ENCODE measurements at places on chromosomes 2 and 18.

DNA sequence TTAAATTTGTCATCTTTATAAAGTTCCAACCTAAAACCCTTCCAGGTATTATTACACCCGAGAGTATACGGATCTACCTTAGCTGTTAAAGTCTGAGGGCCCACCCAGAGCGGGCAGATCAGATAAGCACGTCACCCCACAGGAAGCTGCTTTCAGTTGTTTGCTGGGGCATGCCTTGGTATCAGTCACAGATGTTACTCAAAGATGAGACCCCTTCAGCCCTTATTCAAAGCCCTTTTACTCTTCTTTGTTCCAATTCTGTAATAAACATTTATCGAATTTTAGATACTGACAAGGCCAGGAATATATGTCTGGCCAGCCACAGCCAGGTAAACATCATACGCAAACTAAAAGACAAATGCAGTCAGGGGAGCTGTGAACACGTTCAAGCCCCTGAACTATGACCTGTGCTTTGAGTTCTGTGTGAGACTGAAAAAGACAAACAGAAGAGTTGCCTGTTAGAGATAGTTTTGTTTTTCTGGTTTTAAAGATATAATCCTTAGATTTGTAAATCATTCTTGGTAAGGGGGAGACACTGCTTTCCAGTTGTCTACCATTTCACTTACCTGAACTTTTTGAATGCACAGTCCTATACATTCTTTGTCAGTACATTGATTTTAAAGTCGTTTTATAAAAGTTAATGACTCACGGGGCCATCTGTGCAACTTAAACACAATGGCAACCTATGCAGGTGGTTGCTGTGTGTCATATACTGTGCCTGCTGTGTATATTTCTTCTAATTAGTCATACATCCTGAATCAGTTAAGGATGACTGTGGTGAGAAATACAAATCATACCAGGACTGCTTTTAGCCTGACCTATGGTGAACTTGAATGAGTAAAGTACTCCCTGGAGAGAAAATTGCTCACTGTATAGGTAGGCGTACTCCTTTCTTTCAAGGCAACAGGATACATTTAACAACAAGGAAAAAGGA, 100.5 kb upstream of the ITPRID2 start:
- DNase-seq: no peak

- no peak for DNase-seq
Measured at GRCh38 chr18:79600596-79600995, 79.0 kb upstream of the CTDP1 start.

DNA sequence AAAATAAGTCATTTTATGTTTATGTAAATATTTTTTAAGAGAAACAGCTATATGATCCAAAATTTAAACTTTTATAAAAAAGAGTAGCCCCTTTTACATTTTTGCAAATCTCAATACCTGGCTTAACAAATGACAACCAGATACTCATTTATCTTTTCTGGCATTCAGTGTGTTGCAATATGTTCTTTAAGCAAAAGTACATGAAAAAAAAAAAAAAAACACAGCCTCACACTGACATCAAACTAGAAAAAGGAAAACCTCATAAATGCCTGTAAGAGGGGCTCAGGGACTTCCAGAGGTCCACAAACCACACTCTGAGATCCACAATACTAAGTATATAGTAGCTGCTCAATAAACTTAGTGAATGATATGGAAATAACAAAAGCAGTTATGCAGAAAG, 21.9 kb downstream of the PPP4R3B start:
- no peak for DNase-seq

- peak; percentile 35 for DNase-seq
Measured at GRCh38 chr18:13464432-13465123, 246.0 kb downstream of the LDLRAD4 start.

Measured in stimulated activated CD8-positive, alpha-beta memory T cell treated with anti-CD3 and anti-CD28 coated beads, Interleukin-15, amount 100 ng/mL, for 24 hours (primary cell).